Eye (tissue), 1 donor: ENCODE measurements at places on chromosomes 1 and 21.

GRCh38 chr1:69497441-69498221 is 70.1 kb upstream of the LRRC7 start:
- DNase-seq = no peak

DNA sequence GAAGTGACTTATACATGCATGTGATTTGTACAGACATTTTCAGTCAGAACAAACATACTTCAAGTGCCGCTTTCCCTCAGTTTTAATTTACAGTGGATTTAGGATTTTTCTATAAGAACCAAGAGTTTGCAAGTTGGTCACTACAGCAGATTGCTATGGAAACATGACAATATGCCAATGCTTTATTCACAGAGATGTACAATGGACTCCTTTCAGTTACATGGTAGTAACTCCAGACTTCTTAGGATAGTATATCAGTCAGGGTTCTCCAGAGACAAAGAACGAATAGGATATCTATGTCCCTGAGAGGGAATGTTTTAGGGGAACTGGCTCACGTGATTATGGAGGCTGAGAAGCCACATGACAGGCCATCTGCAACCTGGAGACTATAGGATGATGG is 27.4 kb downstream of the IFI44 start:
- DNase-seq = no peak

- no peak for DNase-seq
Observed at GRCh38 chr1:21290546-21290944, 282 bp upstream of the ECE1 start.

- DNase-seq = no peak
Observed at GRCh38 chr1:21349693-21350092, 59.4 kb upstream of the ECE1 start.

DNA sequence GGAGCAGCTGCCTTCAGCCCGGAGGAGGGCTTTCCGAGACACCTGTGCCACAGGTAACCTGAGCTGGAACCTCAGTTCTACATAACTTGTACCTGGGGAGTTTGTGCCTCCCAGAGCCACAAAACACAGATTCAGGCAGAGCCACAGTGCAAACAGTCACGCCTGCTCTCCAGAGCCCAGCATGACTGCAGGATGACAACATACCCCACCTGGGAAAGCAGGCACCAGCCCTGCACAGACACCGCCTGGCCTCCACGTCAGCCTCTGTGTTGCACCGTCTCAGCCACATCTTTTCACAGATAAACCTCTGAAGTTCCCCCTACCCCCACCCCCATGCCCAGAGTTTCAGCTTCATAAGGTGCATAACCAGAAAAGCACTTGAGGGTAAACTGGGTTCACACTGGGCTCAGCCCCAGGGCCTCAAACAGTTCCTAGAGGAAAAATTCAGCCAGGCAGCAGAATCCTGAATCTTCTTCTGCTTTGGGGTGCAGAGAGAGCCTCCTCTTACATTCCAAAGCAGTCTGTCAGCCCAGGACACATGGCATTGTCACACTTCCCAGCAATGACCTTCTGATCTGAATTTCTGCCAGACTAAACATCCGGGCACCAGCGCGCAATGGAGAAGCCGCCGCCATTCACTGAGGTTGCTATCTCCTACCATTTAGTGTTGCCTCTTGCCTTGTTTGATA is 229.5 kb downstream of the TOMM20 start:
- no peak for DNase-seq

DNA sequence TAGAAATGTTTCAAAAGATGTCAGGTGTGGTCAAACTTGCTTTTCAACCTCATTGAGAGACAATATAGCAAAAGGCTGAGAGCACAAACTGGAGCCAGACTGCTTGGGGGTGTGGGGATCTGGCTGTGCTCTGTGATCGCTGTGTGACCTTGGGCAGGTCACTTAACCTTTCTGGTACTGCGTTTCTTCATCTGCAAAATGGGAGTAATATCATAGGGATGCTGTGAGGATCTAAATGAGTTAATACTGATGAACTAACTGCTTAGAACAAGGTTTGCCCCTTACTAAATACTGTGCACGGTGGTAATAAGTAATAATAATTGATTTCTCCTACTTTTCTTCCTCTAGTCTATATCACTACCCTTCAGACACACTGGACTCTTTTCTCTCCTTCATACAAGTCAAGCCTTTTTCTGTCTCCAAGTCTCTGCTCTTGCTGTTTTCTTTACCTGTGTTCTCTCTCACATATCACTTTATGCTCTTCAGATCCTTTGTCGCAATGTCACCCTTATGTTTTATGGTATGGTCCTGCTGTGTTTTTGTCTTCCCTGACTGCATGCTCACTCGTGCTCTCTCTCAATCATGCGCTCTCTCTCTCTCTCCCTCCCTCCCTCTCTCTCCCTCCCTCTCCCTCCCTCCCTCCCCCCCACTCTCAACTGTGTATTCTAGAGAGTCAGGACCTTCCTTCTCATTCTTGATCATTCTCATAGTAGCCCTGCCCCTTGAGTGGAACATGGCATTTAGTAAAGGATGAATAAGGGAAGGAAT is 3.3 kb downstream of the MGST3 start:
- no peak for DNase-seq

- DNase-seq = no peak
Observed at GRCh38 chr1:159068886-159069285, 7.7 kb downstream of the AIM2 start.

DNA sequence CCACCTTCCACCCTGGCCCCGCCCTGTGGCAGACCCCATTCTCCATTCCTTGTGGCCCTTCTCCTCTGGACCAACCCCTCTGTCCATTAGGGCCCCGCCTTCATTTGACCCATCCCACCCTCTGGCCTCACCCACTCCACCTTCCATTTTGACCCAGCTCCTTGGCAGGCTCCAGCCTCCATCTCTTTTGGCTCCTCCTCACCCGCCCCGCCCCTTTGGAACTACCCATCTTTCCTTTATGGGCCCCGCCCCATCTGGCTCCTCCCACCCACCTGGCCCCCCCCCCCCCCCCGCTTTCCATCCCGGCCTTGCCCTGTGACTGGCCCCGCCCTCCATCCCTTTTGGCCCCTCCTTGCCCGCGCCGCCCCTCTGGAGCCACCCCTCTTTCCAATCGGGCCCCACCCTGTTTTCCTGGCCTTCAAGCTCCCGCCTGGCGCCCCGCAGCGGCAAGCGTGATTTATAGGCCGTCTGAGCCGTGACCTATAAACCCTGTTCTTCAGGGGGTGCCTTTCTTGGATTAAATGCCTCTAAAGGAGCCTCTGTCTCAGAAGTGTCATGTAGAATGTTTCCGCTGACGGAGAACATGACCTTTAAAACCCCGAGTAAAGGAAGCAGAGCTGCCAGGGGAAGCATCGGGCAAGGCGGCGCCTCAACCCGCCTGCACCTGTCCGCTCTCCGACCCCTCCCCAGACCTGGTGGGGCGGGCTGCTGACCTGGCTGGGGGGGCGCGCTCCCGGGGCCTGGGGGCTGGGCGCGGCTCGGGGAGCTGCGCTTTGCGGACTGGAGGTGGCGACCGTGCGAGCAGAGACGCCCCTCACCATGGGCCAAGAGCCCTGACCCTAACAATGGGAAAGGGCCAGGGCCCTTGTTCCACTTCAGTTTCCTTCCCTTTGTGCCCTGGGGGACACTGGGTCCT is 178.0 kb downstream of the CAMTA1 start:
- DNase-seq = peak; percentile 81

GRCh38 chr1:79198832-79199231 is 192.3 kb upstream of the ADGRL4 start:
- DNase-seq = no peak

DNA sequence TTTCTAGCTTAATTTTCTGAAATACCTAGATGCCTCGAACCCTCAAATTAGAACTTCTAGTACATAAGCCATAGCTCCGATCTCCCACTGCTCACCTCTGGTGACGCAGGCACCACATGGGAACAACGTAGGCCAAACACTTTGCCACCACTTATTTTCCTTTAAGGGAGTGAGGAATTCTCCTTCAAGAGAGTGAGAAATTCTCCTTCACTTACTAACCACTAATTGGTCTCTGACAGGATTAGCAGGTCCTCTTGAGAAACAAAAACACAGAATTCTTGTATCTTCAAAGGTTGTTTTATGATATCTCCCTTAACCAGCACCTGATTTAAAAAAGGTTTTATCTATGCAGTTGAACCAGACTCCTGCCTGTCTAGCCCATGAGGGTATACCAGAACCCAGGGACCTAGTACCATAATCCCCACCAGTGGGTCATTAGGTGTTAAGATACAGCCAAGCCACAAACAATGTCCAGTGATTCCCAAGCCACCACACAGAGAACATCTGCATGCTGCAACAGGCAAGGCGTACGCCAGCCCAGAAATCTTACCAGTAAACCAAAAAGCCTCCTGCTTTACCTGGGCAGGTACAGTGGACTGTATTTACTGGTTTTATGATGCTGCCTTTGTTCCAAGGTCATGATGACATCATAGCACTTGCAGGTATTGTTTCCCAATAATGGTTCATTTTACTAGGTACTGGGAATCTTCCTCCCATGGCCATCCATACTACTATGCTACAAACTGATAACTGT is 20.3 kb upstream of the CXADR start:
- no peak for DNase-seq

GRCh38 chr1:8711151-8711550 is 106.3 kb downstream of the RERE start:
- no peak for DNase-seq

DNA sequence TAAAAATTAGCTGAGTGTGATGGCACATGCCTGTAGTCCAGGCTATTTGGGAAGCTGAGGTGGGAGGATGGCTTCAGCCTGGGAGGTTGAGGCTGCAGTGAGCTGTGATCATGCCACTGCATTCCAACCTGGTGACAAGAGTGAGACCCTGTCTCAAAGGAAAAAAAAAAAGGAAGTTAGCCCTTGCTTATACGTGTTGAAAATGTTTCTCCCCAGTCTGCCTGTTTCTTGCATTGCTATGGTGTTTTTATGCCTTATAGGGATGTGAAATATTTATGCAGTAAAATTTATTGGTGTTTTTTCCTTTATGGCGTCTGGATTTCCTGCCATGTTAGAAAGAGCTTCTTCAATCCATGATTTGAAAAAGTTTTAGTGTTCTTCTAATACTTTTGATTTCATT is 3.6 kb upstream of the RERE start:
- DNase-seq = no peak

- DNase-seq = no peak
Observed at GRCh38 chr1:66981679-66982078, 56.9 kb downstream of the MIER1 start.

GRCh38 chr1:16189003-16189402 is 23.4 kb downstream of the ARHGEF19 start:
- DNase-seq = peak; percentile 8

DNA sequence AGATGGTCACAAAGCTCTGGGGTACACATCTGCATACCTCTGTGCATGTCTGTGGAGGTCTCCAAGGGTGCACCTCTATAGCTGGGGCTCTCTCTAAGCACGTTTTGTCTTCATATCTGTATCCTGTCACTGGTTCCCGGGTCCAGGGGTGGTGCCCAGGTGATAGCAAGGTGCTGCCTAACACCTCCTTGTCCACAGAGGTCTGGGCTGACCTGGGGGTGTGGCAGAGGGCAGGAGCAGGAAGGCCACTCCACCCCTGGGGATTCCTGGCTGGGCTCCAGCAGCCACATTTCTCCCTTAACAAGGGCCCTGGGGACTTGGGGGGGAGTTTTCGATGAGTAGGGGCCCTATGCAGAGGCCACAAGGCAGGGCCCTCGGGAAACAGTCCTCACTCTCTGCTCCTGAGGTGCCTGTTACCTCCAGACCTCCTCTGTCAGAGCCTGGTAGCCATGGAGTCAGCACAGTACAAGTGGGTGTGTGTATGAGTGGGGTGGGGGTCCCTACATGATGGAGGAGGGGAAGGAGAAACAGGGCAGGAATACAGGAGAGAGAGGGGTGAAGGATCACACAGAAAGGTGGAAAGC is 7.0 kb upstream of the CDCP2 start:
- DNase-seq = no peak

GRCh38 chr1:178284058-178284457 is 190.2 kb downstream of the RASAL2 start:
- no peak for DNase-seq

- DNase-seq = no peak
Observed at GRCh38 chr1:92933459-92933858, 27.8 kb downstream of the DIPK1A start.

- DNase-seq = peak; percentile 23
Observed at GRCh38 chr1:45953934-45954847, 150.8 kb downstream of the MAST2 start.

DNA sequence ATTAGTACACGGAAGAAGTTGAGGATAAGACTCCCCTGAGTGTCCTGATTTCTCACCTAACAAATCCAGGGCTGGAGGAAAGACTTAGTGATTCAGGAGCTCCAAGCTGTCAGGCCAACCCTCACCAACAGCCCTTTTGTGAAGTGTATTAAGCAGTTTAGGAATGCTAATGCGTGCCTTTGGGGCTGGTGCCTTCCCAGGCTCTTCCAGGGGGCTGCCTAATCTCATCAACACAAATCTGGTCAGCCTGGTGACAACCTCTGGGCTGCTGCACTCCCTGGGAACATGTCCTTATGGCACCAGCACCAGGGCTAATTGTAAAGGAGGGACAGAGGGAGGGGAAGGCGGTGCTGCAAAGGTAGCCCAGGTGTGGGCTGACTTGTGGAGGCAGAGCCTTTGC is 15.5 kb downstream of the CSMD2 start:
- DNase-seq = peak; percentile 12

GRCh38 chr1:103373991-103374390 is 151.5 kb upstream of the RNPC3 start:
- DNase-seq = no peak

GRCh38 chr1:33334081-33334552 is 13.2 kb upstream of the A3GALT2 start:
- DNase-seq = no peak

- DNase-seq = no peak
Observed at GRCh38 chr1:205766038-205766437, 9.2 kb downstream of the RAB29 start.

DNA sequence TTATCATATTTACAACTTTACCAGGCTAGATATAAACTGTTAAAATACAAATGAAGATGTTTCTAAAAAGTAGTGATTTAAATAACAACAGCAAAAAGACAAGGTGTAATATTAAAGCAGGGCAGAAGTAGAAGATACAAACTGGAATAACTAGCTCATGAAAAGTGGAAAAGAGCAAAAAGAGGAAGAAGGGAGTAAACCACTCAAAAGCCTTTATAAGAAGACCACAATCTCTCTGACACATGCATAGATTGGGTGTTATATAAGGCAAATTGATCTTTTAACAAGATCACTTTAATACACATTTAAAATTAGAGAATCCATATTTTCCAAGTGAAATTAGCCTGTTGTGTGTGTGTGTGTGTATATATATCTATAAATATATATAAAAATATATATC is 5.0 kb downstream of the DENND1B start:
- no peak for DNase-seq

GRCh38 chr1:58901008-58901407 is 117.2 kb upstream of the JUN start:
- no peak for DNase-seq

- DNase-seq = no peak
Observed at GRCh38 chr1:206923009-206923960, 1.5 kb upstream of the FCMR start.

DNA sequence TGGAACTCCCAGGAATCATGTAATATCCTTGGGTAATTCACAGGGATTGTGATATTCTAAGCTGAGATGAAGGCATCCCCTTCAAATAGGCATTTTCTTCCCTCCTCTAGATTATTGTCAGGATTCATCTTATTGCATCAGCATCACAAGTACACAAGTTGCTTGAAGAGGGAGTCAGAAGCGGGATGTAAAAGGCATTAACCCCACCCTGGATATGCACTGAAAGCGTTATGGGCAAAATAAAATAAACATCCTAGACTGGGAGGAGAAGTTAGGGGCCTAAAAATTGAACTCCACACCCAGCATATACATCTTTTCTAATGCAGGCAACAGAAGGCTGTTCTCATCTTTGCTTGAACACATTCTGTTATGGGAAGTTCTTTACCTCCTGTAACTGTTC is 381.2 kb downstream of the SETD4 start:
- DNase-seq = no peak

GRCh38 chr1:178093494-178093950 is 382 bp upstream of the RASAL2 start:
- peak; percentile 98 for DNase-seq
